ENCODE measurements at places on chromosomes 12 and 14. TPM values are rescaled to one million over a fixed set of nuclear protein-coding genes. Genes with fewer than 3 reads are reported as not detected.

Gene GRIN2B
- total RNA-seq: 3.9 TPM

Gene PLEKHG7
- total RNA-seq: not detected

Gene CLEC6A
- total RNA-seq: not detected

Gene DBX2
- not detected for total RNA-seq

Gene ZNF839
- 7.1 TPM for total RNA-seq

Gene NFE2
- not detected for total RNA-seq

Gene MORN3
- 0.32 TPM for total RNA-seq

Gene AICDA
- 0.07 TPM for total RNA-seq

Gene SERPINA10
- total RNA-seq: not detected

Gene SPRING1
- total RNA-seq: 30.5 TPM

Gene NT5DC3
- 18.2 TPM for total RNA-seq

Gene APOF
- total RNA-seq: not detected

Gene KRT73
- total RNA-seq: not detected

Gene SLC6A15
- total RNA-seq: 3.8 TPM

Gene DHRS2
- total RNA-seq: 6.4 TPM
